CD4-positive, alpha-beta T cell treated with Interleukin-15 for 4 hours (primary cell): ENCODE measurements at places on chromosomes 6 and 20.

DNA sequence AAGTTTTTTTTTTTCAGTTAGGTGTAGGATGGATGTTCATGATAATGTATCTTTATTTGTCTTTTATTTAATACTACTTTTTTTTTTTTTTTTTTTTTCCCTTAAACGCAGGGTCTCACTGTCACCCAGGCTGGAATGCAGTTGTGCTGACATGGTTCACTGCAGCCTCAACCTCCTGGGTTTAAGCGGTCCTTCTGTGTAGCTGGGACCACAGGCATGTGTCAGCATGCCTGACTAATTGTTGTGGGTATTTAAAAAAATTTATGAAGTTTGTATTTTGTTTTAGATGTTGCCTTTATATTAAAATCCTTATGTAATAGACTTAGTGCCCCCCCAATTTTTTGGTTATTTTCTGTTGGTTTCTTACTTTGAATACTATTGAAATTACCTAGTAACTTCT lies 42.6 kb downstream of the NCOA3 start:
- peak; percentile 33 for DNase-seq

DNA sequence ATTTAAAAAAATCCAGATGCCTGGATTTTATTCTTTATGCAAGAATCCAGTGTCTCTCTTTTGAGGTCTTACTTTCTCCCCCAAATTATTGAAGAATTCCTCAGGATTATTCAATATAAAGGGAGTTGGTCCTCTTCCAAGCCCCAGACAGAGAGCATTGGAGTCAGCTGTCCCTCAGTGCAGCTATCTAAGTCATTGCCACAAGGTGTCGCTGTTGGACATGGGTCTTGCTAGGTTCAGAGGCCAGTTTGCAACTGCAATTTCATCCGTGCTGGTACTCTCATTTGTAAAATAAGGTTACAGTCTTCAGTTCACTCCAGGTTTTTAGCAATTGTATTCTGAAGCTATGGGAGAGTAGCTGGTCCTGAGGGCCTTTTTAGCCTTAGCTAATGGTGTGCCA lies 27.8 kb downstream of the CCN2 start:
- DNase-seq: no peak

DNA sequence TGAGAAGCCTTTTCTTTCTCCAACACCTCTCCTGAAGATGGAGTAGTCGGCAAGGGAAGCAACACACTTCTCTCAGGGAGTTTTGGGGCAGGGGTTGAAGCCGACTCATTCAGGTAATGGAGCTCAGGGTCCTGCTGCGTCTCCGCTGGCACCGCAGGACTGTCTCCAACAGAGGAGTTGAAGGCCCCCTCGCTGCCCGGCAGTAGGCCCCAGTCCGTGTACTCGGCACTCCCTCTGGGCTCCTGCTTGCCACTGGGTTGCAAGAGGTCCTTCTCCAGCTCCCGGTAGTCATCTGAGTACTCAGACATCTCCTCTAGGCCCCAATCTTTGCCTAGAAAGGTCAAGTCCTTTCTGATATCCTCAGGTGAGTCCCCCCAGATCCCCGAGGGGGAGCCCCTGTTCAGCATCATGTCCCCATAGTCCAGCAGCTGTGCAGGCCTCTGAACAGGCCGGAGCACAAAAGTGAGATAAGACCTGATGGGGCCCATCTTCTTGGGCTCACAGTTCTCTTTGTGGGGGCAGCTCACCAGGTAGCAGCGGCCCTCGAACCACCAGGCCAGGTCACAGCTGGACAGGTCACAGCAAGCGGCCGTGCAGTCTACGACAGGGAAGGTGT lies 50.0 kb downstream of the KIAA0319 start:
- no peak for DNase-seq

- no peak for DNase-seq
Measured at GRCh38 chr6:128963561-128963960, 80.6 kb downstream of the LAMA2 start.

GRCh38 chr6:133631421-133631820 lies 257.5 kb upstream of the TCF21 start:
- no peak for DNase-seq

DNA sequence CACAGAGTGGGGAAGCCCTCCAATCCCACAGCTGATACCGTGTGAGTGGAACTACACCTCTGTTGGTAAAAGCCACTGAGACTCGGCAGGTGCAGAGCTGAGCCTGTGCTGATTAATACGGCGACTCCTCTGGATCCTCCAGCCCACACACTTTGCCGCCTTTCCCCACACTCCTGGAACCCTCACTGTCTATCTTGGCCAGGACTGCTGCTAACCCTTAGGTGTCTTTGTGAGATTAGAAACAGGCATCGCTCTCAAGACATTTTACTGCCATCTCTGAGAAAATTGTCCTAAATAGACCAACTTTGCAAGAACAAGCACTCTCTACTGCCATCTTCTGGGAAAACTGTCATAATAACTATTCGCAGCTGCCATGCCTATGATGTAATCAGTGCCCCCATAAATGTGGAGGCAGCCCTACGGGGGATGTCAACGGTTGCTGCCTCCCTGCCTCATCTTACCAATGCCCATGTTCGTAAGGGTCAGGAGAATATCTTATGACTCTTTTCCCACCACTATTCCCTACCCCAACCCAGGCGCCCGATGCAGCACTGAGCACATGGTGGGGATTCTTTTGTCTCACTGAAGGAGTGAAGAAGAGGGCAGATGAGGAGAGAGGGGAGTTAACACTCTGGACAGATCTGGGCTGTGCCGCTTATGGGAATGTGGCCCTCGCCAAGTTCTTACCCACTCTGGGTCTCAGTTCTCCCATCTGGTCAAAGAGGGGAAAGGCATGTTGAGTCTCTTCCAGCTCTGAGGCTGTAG lies 26.1 kb upstream of the KCNB1 start:
- DNase-seq: peak; percentile 28

DNA sequence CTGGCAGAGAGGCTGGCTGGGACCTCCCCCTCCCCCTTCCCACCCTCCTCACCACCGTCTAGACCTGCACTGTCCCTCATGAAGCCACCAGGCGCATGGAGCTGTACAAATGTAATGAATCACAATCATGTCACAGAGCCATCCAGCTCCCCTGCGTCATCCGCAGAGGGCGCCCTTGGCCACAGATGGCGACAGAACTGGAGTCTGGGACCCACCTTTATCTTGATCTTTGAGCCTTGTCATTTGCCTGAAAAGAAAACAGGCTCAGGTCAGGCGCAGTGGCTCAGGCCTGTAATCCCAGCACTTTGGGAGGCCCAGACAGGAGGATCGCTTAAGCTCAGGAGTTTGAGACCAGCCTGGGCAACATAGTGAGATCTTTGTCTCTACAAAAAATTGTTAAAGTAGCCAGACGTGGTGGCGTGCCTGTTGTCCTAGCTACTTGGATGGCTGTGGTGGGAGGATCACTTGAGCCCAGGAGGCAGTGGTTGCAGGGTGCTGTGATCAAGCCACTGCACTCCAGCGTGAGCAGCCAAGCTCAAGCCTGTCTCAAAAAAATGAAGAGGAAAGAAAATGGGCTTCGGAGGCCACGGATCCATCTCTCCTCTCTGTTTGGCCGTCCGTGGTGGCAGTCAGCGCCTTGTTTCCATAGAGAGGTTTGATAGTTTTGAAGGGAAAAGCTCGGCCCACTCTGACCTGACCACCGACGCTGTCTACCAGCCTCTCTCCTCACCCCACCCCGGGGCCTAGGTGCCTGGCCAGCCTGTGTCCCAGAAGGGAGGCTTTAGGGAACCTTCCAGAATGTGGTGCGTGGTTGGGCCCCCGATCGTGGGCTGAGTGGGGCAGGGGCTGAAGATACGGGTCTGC lies 6.2 kb downstream of the COL9A3 start:
- peak; percentile 21 for DNase-seq

DNA sequence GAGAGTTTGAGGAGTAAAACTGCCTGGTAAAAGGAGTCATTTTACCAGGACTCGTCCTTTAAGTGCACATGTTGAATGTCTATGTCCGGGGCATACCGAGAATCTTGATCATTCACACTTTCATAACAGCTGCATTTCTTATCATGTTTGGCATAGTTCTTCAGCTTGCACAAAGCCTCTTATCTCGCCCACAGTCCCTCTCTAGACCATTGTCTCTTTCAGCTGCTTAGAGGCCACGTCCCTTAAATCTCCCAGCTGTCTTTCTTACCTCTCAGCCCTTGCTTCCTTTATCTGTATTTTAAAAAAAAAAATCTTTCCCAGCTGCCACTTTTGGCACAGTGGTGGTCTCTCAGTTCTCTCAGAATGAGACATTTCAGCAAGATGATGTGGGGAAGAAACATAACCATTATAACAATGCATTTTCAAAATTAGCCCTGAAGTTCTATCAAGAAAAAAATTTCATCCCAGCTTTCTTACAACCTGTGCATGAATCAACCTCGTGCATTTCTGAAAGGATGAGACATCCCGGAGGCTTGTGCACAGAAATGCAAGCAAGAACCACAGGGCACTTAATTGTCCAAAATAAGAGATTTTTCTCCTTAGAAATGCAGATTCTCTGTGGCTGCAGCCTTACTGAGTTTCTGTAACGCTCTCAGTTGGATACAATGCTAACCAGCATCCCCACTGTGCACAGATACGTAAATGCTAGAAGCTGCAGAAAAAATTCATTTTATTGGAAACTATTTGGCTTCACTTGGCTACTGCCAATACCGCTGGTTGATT lies 24.2 kb downstream of the RBM24 start:
- DNase-seq: no peak

GRCh38 chr6:32460528-32460927 lies 20.8 kb downstream of the HLA-DRA start:
- DNase-seq: no peak

GRCh38 chr6:150528648-150529285 lies 70.9 kb upstream of the PLEKHG1 start:
- no peak for DNase-seq

- DNase-seq: no peak
Measured at GRCh38 chr6:168315596-168315995, 4.0 kb downstream of the DACT2 start.

GRCh38 chr20:8296536-8296935 lies 164.5 kb downstream of the PLCB1 start:
- DNase-seq: no peak

GRCh38 chr6:34093854-34094430 lies 51.9 kb downstream of the GRM4 start:
- no peak for DNase-seq

GRCh38 chr6:130632897-130633296 lies 194.3 kb upstream of the SMLR1 start:
- no peak for DNase-seq

- no peak for DNase-seq
Measured at GRCh38 chr20:17379651-17380050, 151.5 kb downstream of the BFSP1 start.

DNA sequence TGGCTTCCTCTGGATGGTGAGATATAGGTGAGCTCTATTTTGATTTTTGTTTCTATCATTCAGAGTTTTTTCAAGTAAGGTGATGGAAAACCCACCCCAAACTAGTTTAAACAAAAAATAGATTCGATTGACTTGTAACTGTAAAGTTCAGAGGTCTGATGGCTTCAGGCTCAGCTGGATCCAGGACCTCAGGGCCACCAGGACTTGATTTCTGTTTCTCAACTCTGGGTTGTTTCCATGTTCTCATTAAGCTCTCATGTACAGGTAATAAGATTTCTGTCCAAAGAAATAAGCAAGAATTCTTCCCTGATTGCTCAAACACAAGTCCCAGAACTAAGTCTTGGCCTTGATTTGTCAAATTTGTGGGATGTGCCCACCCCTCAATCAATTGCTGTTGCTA lies 67.0 kb downstream of the DLGAP4 start:
- DNase-seq: no peak

GRCh38 chr6:82608781-82609180 lies 245.2 kb downstream of the TPBG start:
- DNase-seq: no peak

DNA sequence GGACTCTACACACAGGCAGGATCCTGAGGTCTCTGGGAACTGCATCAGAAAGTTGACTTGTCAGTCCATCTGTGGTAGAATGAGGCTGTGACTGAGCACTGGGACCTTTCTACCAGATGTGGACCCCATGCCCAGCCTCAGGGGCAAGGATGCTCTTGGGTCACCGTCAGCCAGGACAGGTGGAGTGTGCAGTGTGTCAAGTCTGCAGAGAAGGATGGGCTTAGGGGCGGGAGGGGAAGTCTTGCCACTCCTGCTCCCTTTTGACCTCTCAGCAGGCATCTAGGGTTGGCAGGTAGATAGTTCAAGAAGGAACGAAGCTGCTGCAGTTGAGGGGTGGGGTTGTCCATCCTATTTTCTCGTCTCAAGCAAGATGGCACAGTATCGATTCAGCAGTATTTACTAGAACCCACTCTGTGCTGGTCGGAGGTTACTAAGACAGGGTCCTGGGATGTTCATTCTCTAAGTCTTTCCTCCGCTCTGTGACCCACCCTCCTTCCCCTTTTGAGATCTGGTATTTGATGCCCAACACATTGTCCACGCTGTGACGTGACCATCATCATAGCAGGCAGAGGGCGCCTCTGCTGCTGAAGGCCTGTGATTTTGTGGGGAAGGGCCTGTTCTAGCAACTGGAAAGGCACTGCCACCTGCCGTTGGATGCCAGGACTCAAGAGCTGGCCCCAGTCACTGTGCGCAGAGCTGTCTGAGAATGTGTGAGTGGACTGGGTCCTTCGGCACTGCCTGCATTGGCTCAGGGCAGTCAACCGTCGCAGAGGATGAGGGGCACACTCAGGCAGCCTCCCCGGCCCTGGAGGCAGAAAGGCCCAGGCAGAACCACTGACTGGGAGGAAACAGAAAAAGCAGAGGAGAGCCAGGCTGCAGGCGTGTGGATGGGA lies 23.2 kb downstream of the RBCK1 start:
- DNase-seq: peak; percentile 16

DNA sequence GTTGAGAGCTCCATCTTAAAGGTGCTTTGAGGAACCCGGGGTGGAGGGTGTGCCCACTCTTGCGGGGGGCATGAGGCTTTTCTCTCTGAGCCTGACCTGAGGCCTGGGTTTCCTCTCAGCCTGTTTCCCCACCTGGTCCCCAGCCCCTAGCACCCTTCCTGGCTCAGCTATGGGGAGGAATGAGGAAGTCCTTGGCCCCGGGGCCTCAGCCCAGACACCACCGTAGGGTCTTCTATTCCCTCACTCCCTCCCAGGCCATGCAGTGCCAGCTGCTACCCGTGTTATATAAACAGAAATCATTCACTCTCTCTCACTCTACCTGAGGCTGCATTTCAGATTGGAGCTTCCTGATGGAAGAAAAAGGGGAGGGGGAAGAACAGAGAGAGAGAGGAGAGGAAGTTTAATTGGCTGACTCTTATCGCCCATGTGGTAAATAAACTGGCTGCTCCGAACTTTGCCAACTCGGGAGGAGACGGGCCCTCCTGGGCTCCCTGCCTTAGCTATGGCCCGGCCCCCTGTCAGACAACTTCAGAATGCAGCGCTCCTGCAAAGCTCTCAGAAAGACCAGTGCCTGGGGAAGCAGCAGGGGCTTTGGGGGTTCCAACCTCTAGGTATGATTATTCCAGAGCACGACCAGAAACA lies 2.8 kb downstream of the CDH22 start:
- DNase-seq: no peak

GRCh38 chr6:36353411-36353915 lies 16.8 kb upstream of the BNIP5 start:
- no peak for DNase-seq

DNA sequence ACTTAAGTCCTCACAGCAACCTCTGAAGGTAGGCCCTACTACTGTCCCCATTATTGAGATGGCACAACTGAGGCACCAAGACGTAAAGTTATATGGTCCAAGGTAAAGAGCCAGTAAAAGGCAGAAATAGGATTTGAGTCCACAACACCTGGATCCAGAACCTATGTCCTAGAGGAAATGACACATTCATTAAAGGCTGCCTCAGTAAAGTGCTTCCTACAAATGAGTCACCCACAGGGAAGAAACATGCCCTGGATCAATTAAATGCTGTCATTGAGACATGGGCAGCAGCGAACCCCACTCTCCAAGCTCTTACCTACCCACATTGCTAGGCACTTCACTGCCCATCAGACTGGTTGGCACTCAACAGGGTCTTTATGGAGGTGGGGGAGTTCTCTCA lies 600.9 kb downstream of the PTPRT start:
- no peak for DNase-seq
